ENCODE measurements at places on chromosomes 6 and 20.

DNA sequence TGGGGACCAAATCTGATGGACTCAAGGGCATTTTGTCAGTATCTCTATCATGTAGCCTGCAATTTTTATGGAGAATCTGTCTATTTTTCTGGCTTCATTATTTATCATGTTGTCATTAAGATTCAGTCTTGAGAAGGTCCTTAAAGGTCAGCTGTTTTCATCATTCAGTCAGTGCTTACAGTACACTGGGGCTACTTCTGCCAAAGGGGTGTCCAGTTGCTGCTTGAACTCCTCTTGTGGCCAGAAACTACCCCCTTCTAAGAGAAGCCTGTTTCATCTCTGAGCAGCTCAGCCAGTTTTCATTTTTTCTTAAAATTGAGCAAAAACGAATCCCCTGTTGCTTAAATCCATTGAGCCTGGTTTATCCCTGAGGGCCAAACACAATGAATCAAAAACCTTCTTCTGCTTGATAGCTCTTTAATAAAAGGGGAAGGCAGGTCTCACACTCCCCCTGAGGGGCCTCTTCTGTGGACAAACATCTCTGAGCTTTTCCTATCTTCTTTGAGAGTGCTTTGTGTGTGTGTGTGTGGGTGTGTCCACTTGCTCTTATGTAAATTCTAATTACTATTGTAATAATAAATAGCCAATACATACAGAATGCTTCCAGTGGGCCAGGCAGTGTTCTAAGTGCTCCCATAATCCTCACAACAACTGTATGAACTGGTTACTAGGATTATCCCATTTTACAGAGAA, 172.2 kb downstream of the PLCB1 start:
- no peak for DNase-seq

DNA sequence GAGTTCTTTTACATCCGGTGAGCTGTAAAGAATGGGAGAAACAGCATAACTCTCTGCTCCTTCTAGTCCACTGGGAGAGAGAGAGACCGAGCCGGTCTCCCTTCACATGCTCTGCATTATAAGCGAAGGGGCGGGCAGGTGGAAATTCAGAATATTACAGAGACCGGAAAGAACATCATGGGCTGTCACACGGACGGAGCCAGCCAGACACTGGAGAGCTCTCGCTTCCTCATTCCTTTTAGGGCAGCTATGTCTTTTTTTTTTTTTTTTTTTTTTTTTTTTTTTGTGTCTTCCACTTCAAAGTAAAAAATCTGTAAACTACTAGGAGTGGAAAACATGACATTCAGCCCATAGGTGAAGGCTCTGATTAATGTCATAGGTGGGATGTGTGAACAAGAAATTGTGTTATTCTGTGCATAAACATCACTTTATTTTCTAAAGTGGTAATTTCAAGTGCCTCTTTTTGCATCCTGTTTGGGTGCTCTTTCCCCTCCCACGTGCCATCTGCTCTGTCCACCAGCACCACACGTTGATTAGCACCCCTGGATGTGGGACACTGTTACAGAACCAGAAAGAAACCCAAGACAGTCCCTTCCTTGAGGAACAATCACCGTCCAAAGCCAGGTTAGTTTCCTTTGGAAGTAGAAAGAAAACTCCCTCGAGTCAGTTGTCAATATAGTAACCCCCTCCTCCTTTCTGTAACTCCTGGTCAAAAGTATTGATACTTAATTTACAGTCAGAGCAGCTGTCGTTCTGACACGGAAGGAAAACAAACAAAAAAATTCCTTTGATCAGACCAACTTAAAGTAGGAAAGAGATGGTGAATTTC, at the start of gene TAGAP:
Gene TAGAP, minus strand, starts transcription at position 93 of the 829 bp plus-strand sequence. CDS start 845 bp downstream, outside the sequence.
- DNase-seq: no peak

DNA sequence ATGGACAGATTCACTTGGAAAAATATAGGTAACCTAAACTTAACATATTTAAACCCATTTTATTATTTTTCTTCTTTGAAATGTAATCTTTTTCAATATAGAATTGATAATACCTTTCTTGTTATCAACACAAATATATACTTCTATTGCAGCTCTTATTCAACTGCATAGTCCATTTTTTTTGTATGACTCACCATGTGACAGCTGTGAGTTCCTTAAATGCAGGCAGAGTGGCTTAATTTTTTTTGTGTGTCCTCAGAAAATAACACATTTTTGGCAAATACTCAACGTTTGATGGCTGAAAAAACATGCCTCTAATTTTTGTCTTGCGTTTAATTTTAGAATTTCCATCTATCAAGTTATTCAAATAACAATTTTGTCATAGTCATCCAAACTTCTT, 454.8 kb downstream of the PHF3 start:
- DNase-seq: no peak

DNA sequence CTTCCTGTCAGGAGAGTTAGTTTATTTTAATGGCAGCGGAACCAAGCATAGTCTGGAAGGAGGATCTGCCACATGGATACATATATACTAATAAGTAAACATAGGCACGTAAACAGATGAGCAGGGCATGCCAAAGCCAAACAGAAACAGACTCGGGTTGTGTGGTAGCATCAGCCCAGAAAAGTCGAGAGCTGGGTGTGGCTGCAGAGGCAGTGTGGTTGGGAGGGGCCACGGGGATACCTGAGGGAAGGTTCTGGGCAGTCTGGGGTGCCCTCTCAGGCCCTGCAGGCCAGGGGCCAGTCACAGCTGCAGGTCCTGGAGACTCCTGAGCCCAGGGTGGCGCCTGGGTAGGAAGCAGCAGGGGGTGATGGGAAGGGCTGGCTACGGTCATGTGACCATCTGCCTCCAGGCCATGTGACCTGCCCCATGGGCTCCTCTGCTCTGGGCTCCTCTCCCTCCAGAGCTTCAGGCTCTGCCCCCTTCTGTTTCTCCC, 42.8 kb upstream of the MRPS10 start:
- DNase-seq: no peak

DNA sequence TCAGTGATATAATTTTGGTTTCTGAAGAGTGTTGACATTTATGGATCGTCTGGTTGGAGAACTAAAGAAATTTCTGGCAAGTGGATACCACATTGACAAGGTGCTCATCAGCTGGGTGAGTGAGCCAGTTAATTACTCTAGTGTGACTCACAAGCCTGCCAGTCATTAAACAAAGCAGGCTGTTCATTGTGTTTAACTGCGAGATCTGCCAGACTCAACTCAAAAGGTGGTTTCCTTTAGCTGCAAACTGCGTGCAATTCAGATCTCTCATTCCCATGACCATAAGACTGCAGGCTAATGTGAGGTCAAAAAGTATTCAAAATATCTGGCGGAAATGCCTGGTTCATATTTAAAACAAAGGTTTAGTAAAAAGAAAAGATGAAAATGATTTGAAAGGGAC, 32.5 kb upstream of the IYD start:
- DNase-seq: no peak

GRCh38 chr6:56837322-56837894, 117.5 kb upstream of the BEND6 start:
- DNase-seq: no peak

DNA sequence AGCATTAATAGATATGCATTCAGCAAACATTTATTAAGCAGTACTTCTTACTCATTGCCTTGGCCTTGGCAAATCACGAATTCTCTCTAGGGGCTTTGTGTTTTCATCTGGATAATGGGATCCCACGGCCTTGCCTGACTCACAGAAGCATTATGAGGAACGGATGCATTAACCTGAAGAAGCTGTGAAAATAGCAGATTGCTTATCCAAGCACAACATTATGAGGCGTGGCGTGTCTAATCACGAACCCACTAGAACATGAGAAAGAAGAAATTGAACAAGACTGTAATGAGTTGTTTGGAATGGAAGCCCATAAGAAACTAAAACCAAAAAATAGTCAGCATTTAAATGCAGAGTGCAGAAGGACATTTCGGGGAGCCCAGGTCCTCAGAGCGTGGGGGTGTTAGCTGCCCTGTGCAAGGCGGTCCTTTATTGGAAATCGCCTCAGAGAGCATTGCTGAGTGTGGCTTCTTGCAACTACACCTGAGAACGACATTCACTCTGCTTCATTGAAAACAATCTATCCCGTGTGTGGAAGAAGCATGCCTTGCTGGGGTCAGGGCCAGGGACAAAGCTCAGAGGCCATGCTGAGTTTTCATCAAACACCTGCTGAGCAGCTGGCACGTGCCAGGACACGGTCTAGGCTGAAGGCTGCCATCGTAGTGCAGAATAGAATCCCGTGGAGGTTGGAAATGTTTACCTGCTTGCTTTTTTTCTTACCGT, 179.9 kb downstream of the ZDHHC14 start:
- no peak for DNase-seq

DNA sequence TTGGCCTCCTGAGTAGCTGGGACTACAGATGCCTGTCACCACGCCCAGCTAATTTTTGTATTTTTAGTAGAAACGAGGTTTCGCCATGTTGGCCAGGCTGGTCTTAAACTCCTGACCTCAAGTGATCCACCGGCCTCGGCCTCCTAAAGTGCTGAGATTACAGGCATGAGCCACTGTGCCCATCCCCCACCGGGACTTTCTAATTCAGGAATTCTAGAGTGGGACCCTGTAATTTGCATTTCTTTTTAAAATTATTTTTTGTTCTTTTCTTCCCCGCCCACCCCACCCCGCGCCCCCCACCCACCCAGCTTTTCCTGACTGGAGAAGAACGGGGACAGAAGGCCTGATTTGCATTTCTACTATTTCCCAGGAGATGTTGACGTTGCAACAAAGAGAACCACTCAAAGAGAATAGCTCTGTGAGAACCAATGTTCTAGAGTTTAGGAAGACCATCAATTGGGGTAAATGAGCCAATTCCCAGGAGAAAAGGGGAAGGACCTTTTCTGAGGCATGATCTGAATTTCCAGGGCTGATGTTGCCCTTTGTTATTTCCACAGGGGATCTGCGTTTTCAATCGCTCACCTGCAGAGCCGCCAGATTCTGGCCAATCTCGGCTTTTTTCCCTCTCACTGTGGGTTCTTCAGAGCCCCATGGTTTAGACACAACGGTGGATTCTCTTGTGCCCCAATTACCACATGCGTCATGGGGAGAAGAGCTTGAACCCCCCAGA, 33.2 kb upstream of the TFAP2C start:
- no peak for DNase-seq

DNA sequence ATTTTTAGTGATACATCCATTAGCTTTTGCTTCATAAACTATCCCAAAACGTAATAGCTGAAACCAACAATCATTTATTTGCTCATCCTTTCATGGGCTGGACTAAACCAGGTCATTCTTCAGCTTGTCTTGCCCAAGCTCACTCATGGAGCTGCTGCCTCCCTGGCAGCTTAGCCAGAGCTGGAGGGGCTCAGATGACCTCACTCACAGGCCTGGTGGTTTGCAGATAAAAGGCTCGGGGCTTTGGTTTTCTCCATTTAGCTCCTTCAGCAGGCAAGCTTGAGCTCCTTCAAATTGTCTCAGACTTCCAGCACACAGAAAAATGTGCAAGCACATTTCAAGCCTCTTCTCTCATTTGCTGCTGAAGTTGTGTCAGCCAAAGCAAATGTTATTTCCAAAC, 139.1 kb downstream of the BTBD3 start:
- no peak for DNase-seq

DNA sequence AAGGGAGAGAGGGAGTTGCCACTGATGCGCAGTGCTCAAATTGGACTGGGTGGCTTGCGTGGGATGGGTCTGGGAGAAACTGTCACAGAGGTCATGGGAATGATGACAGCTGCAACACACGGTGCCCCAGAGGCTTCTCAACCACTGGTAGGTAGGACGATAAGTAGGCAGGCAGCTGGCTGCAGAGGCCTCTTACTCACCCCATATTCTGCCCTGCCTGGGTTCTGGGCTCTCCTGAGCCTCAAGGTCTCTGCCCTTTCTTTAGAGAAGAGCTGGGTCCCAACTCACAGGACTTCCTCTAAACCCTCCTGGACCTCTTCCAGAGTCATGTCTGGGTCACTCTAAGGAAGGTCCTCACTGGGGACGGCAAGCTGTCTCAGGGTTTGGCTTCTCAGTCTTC, 37.2 kb upstream of the RNF24 start:
- no peak for DNase-seq

DNA sequence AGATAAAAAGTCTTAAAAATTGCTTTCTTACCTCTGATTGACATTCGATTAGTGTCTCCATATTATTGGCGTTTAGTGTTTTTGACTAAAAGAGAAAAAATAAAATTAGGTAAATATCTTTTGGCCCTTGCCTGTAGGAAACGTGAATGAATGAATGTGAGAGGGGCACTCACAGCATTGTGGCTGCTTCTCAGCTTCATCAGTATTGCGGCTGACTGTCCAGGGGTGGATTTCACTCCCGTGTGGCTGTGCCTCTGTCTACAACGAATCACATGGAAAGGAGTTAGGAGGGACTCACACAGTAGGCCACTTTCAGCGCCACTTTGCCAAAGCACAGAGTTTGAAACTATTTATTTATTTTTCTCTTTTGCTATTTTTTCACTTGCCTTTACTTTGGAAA, 844 bp downstream of the TAGAP start:
- no peak for DNase-seq

- no peak for DNase-seq
Measured at GRCh38 chr20:54774426-54774825, 299.0 kb downstream of the DOK5 start.
